ENCODE measurements at places on chromosomes 6 and 20.
A peak's percentile ranks its signal among the peaks of the same experiment; 100 is the strongest.

GRCh38 chr6:169723991-169724493 lies 258 bp downstream of the PHF10 start:
- DNase-seq = peak; percentile 63

- DNase-seq = peak; percentile 43
These were observed 37.6 kb upstream of the PLCB1 start for GRCh38 chr20:8094415-8094818.

GRCh38 chr6:138521790-138522189 lies 22.5 kb upstream of the NHSL1 start:
- no peak for DNase-seq

- DNase-seq = no peak
These were observed 42.4 kb upstream of the DDR1 start for GRCh38 chr6:30841644-30842504.

- DNase-seq = no peak
These were observed 124.3 kb upstream of the TMEM170B start for GRCh38 chr6:11413117-11413687.

- DNase-seq = no peak
These were observed 1.5 kb upstream of the TMEM200A start for GRCh38 chr6:130364224-130364780.

- no peak for DNase-seq
These were observed 134.5 kb downstream of the AGPAT4 start for GRCh38 chr6:161139304-161139765.

DNA sequence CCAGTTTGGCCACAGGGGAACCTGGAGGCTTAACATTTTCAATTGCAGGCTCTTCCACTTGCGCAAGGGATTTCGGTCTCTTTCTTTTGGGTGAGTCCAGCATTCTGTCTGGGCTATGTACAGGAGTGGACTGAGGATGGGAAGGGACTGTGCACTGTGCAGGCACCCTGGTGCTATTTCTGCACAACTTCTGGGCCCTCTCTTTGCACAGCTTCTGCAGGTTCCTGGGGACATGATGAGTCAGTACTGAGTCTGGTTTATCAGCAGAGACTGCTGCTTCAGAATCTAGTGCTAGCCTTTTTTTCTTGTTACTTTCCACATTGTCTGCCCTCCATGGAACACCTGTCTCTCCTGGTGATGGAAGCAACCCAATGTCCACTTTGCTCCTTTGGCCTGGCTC lies 78.5 kb upstream of the ASF1A start:
- no peak for DNase-seq

GRCh38 chr6:7252390-7252789 lies 60.6 kb downstream of the SSR1 start:
- no peak for DNase-seq

GRCh38 chr6:378958-379409 lies 12.6 kb upstream of the IRF4 start:
- DNase-seq = no peak

DNA sequence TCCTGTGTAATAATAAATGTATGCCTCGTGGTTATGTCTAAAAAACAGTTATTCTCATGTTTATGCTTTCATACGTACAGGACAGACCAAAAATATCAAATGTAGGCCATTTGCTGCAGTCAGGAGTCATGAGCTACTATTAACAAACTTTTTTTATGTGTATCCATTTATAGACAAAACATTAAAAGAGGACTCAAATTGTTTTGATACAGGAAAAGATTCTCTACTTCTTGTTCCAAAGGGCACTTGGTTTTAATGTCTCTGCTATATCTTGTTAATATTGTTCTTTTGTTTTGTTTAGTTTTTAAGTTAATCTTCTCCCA lies 155.2 kb downstream of the ZDHHC14 start:
- DNase-seq = no peak

DNA sequence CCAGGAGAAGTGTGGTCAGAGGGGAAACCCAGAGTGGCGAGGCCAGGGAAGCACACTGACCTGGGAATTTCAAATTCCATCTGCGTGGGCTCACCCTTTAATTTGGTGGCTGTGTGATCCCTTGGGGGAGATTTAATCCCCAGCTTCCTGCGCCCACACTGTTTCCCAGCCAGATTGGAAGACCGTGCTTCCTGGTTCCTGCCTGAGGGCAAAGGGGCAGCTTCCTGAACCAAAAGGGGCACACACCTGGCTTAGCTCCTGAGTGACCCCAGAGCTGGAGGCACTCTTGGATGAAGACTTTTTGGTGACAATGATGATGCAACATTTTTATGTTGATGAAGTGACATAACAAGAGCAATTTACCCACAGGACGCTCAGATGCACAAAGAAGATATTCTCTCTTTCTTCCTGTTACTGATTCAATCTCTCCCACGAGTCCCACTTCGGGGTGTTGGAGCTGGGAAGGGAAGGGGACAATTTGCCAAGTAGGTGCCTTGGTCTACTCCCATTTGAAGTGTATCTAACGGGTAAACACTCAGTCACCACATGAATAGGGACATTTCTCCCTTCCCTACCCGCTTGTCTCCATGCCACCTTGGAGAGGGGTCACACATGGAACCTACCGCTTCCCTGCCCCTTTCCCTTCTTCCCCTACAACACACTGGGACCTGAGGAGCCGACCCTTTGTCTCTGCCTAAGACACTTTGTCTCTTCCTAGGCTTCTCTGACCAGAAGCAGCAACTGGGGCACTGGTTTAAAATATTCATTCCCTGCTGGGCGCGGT lies 28.6 kb upstream of the CDKN1A start:
- no peak for DNase-seq

- no peak for DNase-seq
These were observed 23.1 kb downstream of the OSTM1 start for GRCh38 chr6:108051481-108051880.

DNA sequence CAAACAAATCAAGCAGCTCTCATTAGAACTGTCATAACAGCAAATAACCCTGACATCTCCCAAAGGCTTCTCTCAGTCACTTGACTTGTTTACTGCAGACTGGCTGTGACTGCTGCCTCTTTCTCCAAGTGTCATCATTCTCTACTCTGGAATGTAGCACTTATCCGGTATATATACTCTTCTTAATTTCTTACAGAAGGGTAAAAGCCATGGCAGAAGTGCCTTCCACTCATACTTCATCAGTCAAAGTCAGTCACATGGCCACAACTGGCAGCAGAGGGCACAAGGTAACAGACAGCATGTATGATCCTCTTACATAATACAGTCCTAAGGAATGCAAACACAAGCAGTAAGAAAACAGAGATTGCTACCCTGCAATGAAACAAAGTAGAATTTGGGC lies 9.3 kb downstream of the NAPB start:
- DNase-seq = no peak

DNA sequence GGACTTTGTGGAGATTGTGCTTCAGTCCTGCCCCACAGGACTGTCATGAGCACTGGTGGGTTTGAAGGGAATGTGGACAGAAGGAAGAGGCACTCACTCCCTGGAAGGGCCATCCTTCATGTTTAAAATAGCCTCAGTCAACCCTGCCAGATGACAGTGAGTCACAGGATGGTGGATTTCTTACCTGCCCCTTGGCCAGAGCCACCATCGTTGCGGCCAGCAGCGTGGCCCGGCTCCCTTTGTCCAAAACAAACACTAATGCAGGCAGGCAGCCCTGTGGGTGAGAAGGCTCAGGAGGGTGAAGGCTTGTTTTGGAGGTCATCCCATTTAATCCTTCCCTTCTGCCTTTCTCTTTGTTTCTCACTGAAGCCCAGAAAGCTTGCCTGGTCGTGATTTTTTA lies 422.7 kb downstream of the CD83 start:
- DNase-seq = no peak

DNA sequence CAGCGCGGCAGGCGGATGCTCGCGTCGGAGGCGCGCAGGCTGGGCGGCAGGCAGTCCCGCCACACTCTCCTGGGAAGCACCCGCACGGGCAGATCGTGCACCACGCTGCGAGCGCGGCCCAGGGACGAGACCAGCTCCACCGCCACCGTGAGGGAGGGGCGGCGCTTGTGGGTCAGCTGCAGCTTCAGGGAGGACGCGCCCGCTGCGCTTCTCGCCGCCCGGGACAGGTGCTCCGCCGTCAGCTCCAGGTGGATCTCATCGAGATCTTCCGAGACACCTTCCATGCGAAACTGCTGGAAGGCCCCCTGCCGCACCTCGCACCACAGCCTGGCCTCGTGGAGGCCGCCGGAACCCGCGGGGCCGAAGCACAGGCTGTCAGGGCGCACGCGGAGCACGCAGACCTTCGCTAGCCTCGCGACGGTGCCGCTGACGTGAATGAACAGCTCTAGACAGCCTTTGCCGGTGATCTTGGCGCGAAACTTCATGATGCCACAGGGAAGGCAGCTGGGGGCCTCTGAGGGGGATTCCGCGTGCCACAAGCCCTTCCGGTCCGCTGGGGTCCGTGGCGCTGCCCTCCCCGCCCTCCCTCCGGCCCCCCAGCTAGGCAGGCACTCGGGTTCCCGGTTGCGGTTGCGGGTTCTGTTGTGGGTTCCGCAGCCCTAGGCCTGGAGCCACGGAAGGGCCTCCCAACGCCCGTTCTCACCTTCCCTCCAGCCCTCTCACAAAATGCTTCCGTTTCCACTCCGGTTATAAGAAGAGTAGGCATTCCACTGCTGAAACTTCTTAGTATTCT lies at the start of gene HUS1B:
Gene HUS1B (minus strand): TSS at position 641 of the 793 bp plus-strand sequence. CDS start 156 bp downstream, at position 485.
- DNase-seq = no peak

- DNase-seq = no peak
These were observed 2.0 kb upstream of the PMEPA1 start for GRCh38 chr20:57711826-57712225.

DNA sequence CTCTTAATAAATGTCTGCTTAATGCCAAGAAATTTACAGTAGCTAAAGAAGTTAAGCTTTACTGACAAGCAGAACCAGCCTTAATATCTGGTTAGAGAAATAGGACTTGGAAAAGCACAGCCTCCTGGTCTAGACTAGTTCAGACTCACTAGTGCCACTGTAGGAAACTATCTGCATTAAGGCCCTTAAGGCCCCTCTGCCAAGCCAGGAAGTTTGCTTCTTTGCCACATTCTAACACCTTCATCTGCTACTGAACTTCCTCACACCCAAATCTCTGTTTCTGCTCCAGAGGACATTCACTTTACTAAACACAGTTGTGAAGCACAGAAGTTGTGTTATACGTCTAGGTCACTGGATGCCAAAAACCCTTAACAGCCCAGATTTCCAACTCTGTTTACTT lies 302.8 kb downstream of the BTBD9 start:
- peak; percentile 81 for DNase-seq

DNA sequence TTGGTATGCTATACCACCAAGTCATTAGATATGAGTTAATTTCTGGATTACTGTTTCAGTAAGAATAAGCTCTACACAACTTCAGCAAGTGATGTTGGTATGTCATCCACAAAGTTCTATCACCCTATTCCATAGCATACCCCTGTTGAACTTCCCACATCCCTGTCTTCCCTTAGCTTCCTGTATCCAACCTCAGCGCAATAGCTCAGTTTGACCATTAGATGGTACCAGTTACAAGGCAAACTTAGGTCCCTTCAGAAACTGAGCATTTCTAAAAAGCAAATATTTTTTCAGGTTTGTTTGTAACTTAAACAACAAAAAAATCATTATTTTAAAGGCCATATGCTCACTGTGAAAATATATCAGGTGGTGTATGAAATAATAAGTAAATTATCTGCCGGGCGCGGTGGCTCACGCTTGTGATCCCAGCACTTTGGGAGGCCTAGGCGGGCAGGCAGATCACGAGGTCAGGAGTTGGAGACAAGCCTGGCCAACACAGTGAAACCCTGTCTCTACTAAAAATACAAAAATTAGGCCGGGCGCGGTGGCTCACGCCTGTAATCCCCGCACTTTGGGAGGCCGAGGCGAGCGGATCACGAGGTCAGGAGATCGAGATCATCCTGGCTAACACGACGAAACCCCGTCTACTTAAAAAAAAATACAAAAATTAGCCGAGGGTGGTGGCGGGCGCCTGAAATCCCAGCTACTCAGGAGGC lies 8.8 kb upstream of the MOG start:
- DNase-seq = peak; percentile 57

GRCh38 chr6:56101141-56101553 lies 146.2 kb downstream of the COL21A1 start:
- no peak for DNase-seq

DNA sequence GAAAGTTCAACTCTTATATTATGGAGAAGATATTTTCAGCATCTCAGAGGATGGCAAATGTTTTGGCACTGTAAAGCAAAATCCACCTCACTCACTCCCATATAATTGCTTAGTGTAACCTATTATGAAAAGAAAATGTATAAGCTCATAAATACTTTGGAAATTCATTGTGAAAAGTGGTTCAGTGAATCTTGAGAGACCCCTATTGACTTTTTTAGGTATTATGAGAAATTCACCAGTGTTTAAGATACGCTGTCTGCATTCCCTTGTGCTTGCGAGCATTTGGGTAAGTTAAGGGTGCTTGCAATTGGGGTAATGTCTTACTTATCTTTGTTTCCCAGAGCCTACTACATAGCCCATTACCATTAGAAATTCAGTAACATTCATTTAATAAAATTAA lies 66.3 kb upstream of the BMP5 start:
- DNase-seq = peak; percentile 17

DNA sequence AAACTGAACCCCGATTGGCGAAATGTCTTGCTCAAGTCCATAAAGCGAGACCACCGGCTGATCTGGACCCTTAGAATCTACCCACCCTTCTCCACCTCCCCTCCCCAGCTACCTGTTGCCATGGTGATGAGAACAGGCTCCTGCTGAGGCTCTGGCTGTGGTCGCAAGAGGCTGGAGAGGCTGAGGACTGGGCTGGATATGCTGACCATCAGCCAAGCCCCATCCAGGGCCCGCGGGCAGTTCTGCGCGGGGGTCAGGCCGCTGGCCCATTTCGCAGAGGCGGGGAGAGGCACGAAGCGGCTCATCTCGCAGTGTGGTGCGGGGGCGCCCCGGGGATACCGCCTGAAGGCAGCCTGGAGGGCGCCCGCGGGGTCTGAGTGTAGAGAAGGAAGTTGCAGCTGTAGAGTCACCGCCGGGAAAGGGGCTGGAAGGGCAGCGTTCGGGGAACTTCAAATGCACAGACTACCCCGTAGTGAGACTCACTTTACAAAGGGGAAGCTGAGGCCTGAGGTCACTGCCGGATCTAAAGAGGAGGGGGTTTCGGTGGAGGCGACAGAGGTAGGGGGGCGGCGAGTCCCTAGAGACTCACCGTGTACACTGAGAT lies 671 bp downstream of the TAPBP start:
- DNase-seq = peak; percentile 74
